ENCODE measurements at places on chromosomes 12 and 14. TPM values are rescaled to one million over a fixed set of nuclear protein-coding genes. Genes with fewer than 3 reads are reported as not detected.

Gene PSMA6
- total RNA-seq = 230 TPM

Gene CCDC88C
- total RNA-seq = 9.4 TPM

Gene HOXC13
- not detected for total RNA-seq

Gene TAS2R7
- not detected for total RNA-seq

Gene OLR1
- total RNA-seq = not detected

Gene PNMA1
- 15.1 TPM for total RNA-seq

Gene BCL2L14
- total RNA-seq = under 0.01 TPM

Gene EML1
- total RNA-seq = 37.6 TPM

Gene OR4N5
- not detected for total RNA-seq

Gene FANCM
- 7.3 TPM for total RNA-seq

Gene CD4
- 6.8 TPM for total RNA-seq

Gene IFI27L1
- 5.7 TPM for total RNA-seq

Gene ERG28
- 2.1 TPM for total RNA-seq

Gene SPTB
- 312 TPM for total RNA-seq

Gene LRRC23
- total RNA-seq = 12.5 TPM

Gene PTPRQ
- total RNA-seq = 3.7 TPM

Gene SERPINA4
- total RNA-seq = not detected

Gene ABCC9
- total RNA-seq = 111 TPM

Gene P2RX2
- not detected for total RNA-seq

Gene FLVCR2
- 7.3 TPM for total RNA-seq

Gene NAA30
- total RNA-seq = 25.1 TPM

Gene MORN3
- total RNA-seq = under 0.01 TPM

Gene DIO3
- total RNA-seq = 1.0 TPM

Gene LMNTD1
- total RNA-seq = 0.52 TPM
